ENCODE measurements at places on chromosomes 6 and 20.

- DNase-seq = no peak
These were observed 189.7 kb downstream of the PACRG start for GRCh38 chr6:162917506-162917905.

DNA sequence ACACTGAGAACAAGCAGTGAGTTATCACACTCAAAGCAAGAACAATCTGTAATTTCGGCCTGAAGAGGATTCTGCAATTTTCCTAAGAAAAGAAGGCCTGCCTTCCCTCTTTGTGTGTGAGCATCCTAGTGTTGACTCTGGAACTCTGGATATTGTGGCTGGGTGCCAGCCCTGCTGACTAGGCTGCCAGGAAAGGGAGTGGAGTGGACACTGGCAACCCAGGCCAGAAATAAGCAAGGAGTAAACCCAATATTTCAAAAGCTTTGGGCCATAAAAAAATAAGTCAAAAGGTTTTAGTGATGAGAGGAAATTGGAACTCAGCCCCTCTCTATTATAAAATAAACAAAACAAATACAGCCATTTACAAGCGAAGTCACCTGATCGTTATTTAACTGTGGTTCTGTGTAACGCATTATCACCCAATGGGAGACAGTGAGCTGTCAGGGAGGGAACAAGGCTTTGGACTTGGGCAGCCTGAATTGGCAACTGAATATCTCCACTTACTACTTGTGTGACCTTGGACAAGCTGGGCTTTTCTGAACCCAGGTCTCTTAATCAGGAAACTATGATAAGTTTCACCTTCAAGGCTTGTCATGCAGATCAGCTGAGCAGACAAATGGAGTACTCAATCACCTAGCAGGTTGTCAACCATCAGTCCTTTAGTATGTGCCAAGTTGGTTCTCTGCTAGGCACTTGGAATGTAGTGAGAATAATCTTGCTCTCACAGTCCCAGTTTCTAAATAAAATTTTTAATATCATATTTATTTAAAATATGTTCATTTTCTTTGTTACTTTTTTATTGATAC is 196.2 kb downstream of the PAX1 start:
- DNase-seq = no peak

DNA sequence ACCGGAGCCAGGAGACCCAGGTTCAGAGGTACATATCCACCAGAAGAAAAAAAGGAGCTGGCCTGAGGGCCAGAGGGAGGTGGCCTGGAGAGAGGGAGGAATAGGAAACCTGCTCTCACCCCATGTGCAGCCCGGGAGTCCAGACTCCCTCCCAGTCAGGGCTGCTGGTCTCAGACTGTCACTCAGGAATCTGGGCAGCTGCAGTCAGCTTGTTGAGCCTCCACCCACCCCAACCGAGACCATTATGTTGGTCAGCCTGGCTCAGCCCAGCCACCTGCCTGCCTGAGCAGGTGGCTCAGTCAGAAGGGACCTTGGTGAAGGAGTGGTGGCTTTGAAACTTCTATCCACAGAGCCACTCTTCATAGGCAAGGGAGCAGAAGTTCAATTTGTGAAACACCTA is 53.3 kb upstream of the EPB41L1 start:
- no peak for DNase-seq

- no peak for DNase-seq
These were observed 266.8 kb downstream of the ZFAND3 start for GRCh38 chr6:38086346-38086745.

GRCh38 chr6:89360415-89360999 is 8.0 kb upstream of the UBE2J1 start:
- DNase-seq = peak; percentile 44

DNA sequence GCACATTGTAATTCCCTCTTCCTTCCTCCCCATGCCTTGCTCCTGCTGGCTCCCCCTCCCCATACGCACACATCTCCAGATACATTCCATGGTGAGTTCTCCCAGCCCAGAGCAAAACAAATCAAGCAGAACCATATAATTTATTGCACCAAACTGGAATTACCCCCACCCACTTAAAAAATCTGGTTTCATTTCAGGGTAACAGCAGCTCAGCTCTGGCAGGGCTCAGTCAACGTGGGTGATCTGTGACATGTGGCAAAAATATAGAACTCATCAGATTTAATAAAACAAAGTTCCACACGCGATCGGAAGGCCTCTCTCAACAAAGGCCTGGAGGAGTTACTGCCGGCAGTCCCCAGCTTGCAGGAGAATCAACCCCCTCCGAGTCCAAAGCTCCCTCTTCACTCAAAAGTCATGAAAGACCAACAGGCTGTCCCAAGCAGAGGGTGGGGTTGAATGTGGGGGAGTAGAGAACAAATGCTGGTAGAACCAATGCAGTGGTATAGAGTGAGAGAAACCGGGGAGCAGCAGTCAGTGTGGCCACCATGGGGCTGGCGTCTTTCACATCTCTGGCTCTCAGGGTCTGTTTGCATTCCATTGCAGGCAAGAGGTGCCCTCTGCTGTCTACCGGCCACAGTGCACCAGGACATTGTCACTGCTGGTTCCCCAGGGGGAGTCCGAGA is 323.3 kb upstream of the NT5E start:
- DNase-seq = peak; percentile 13

DNA sequence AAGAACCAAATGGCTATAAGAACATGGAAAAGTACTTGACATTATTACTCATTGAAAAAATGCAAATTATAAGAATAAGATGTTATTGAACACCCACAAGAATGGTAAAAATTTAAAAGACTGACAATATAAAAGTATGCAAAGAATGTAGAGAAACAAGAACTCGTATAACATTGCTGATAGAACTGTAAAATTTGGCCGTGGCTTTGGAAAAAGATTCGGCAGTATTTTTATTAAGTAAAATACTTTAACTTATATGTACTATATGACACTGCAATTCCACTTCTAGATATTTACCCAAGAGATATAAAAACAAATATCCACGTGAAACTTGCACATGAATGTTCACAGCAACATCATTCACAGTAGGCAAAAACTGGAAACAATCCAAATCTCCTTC is 239.2 kb downstream of the TPBG start:
- DNase-seq = no peak

DNA sequence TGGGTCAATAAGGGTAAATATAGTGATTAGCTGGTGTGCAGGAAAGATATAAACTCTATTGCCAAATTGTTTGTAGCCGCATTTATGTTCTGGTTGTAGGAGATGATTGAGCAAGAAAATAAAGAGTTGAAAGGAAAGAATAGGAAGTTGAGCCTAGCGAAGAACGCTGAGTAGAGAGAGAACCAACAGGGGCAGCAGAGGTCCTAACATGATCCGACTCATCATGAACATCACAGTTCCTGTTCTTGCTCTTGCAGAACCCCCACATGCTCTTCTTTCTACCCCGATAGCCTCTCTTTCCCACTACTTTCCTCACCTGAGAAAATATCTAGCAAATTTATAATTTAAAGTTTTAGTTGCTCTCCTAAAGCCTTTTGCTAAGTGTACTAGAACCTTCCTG is 9.9 kb upstream of the ID4 start:
- no peak for DNase-seq

DNA sequence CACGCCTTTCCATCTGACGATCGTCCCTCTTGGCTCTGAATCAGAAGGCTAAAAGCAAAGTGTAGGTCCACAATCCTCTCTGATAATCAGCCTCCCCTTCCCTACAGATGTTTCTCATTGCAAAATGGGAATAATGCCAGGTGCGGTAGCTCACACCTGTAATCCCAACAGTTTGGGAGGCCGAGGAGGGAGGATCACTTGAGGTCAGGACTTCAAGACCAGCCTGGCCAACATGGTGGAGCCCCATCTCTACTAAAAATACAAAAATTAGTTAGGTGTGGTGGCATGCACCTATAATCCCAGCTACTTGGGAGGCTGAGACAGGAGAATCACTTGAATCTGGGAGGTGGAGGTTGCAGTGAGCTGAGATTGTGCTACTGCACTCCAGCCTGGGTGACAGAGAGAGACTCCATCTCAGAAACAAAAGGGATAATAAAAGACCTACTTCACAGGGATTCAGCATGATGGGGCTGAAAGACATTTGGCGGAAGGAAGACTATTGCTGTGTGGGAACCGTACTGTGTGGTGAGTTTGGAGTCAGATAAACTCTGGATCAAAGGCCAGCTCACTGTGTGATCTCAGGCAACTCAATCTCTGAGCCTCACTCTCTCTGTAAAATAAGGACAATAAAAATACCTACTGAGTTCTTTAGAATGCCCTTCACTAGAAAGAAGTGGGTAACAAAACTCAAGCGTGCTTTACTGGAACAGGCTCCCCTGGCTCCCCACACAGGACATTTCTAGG is 15.9 kb upstream of the SLC9A8 start:
- no peak for DNase-seq

GRCh38 chr6:41161851-41162552 is 914 bp downstream of the TREM2 start:
- DNase-seq = no peak

GRCh38 chr6:141484711-141485110 is 648.0 kb upstream of the GJE1 start:
- peak; percentile 76 for DNase-seq

GRCh38 chr6:168715643-168716481 is 274.9 kb downstream of the SMOC2 start:
- peak; percentile 16 for DNase-seq

DNA sequence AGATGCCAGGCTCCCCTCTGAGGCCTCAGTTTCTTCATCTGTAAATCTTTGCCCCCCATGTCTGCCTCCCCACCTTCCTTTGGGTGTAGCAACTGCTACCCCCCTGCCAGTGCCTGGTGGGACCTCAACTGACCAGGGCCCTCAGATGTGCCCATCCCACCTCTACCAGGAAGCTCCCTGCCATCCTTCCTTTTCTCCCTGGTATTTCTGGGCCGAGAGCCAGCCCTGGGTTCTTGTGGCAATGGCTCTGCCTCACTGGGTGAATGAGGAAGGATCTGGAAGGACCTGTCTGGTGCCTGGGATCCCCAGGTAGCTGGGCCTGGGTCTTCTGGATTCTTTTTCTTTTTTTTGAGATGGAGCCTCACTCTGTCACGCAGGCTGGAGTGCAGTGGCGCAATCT is 141.1 kb upstream of the RNF24 start:
- DNase-seq = no peak

GRCh38 chr20:62387219-62387913 is 463 bp downstream of the RPS21 start:
- no peak for DNase-seq

- DNase-seq = no peak
These were observed 29.7 kb downstream of the SLC12A5 start for GRCh38 chr20:46058599-46059281.

DNA sequence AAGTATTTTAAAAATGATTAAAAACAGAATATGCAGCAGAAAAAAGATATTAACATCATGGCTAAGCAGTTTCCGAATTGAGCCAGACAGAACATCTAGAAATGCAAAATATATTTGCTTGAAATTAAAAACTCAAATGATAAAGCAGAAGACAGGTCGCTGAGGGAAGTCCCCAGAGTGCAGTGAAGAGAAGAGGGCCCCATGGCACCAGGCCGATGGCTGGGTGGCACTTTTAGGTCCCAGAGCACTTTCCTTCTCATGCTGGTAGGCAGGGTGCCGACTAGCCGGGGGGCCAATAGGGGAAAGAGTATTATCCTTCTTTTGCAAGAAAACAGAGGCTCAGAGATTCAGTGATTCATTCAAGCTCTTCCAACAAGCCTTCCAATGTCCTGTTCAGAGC is 58.9 kb downstream of the MYH7B start:
- no peak for DNase-seq

DNA sequence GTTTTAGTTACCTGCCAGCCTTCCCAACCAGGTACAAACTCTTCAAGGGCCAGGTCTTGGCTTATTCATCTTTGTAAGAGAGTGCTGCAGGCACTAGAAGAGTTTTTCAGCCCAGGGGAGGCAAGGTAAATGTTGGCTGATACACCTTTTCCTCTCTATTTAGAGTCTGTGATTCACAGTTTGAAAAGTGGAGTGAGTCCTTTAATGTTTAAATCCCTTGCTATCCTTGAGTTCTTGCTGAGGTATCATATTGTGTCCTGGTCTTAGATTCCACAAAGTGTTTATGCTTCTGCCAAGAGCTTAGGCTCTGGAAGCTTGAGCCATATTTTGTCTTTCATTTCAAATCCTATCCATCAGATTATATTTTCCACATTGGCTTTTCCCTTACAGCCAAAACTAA is 52.8 kb upstream of the CITED2 start:
- DNase-seq = no peak

GRCh38 chr6:127725821-127726220 is 148.8 kb downstream of the C6orf58 start:
- no peak for DNase-seq

DNA sequence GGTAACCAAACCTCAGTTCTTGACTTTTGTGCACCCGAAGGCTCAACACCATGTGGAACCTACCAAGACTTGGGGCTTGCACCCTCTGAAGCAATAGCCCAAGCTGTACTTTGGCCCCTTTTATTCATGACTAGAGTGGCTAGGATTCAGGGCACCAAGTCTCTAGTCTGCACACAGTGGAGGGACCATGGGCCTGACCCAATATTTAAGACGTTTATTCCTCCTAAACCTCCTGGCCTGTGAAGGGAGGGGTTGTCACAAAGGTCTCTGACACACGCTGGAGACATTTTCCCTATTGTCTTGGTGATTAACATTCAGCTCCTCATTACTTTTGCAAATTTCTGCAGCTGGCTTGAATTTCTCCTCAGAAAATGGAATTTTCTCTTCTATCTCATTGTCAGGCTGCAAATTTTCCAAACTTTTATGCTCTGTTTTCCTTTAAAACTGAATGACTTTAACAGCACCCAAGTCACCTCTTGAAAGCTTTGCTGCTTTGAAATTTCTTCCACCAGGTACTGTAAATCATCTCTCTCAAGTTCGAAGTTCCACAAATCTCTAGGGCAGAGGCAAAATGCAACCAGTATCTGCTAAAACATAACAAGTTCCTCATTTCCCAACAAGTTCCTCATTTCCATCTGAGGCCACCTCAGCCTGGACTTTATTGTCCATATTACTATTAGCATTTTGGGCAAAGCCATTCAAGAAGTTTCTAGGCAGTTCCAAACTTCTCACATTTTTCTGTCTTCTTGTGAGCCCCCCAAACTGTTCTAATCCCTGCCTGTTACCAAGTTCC is 481.4 kb upstream of the BTBD3 start:
- DNase-seq = no peak
